ENCODE measurements at places on chromosomes 5 and 9.
A peak's percentile ranks its signal among the peaks of the same experiment; 100 is the strongest.

DNA sequence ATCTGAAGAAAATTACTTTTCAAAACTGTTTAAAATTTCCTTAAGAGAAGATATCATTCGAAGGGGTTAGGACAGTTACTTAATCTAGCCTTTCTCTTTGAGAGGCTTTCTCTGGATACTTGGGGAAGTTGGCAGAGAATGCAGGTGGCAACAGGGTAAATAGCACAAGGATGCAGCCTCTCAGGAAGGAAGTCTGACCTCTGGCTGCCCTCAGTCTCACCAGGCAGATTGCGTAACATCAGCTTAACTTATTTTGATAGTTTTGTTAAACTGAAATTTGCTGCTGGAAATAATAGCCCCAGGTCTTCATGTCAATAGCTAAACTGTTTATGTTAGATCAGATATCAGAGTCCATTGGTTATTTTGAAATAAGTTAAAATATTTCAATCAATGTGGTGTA is 20.4 kb downstream of the CCDC192 start:
- DNase-seq = no peak

DNA sequence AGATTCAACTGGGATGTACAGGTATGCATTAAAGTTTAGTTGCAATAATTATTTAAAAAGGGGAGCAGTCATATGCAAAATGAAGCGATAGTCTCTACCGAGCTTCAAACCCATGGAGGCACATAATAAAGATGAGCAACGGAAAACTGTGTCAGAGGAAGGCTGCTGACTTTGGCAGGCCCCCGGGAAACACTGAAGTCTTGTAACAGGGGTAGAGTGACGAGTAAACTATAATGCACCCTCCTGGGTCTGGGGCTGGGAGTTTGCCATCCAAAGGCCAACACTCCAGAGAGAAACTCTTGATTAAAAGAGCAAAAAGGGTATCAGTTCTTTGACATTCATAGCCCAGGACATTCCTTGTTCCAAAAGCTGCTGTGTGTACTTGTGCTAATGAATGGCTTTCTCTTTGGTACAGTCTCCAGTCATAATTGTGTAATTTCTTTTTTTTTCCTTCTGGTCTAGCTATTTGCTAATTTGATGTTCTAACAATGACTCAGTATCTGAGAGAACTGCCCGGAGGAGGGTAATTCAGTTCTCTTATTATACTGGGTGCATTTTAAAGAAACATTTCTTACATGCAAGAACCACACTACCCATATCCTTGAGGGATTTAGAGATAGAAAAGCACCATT is 59.2 kb downstream of the TNC start:
- no peak for DNase-seq

DNA sequence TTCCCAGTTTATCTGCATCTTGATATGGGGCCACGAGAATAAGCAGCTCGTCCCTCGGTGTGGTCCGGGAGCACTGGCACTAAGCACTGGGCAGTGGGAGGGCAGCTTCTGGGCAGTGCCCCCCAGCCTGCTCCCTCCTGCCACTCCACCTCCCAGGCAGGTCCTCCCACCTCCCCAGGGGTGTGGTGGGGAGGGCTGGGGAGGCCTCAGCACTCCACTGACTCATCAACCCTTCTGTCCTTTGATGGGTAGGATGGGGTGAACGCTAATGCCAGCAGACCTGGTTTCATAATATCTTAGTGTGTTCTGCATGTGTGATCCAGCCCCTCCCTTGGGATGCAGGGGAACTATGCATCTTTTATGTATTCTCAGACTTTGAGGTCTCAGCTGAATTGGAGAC is 62.2 kb upstream of the GNE start:
- no peak for DNase-seq

- DNase-seq = no peak
These were observed 31.0 kb downstream of the SNX18 start for GRCh38 chr5:54548565-54548964.

GRCh38 chr9:129280236-129280622 is 102.2 kb upstream of the IER5L start:
- no peak for DNase-seq

- no peak for DNase-seq
These were observed 193.2 kb downstream of the MAST4 start for GRCh38 chr5:66789434-66789833.

GRCh38 chr9:88998503-88998902 is 7.2 kb downstream of the S1PR3 start:
- DNase-seq = no peak

GRCh38 chr5:148343046-148343407 is 7.7 kb downstream of the SPINK9 start:
- DNase-seq = no peak

DNA sequence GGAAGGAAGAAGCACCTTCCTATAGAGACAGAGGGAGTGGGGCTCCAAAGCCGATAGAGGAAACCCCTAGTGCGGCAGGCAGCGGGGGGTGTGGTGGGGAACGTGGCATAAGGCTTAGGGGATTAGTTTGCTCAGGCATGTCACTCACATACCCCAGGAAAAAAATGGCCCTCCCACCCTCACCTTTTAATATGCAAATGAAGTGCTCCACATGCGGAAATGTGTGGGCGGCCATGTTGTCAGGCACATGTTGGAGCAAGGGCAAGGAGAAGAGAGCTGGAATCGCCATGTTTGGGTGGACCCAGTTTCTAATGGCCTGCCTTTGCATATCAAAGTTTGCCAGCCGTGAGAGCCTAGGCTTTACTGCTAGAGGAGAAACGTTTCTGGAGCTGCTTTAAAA is 758.8 kb downstream of the NR2F1-AS1 start:
- no peak for DNase-seq

GRCh38 chr5:171488876-171489275 is 69.4 kb downstream of the FGF18 start:
- DNase-seq = no peak

GRCh38 chr9:20197976-20198685 is 409.3 kb upstream of the SLC24A2 start:
- peak; percentile 5 for DNase-seq

DNA sequence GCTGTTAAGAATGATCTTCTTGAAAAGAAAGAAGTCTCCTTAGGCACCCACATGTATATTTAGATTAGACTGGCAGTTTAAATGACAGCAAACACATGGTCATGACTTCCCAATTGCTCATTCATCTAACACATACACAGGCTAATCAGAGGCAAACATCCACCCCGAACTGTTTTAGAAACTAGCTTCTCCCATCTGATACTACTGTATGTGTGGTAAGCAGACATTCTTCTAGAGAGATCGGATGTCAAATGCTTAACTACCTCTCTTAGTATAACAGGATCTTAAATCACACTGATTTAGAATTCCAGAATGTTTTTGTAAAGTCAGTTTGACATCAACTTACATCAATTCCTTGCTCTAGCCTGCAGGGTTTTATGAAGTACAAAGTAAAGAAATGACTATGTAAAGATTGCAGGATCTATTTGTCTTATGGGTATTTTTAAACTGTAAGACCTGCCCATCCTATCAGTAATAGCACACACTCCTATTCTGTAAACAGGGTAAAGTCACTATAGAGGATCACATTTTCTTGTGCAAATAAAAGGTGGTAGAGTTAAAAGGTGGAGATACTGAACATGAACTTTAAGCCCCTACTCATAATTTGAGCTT is 239.7 kb downstream of the MLLT3 start:
- no peak for DNase-seq

DNA sequence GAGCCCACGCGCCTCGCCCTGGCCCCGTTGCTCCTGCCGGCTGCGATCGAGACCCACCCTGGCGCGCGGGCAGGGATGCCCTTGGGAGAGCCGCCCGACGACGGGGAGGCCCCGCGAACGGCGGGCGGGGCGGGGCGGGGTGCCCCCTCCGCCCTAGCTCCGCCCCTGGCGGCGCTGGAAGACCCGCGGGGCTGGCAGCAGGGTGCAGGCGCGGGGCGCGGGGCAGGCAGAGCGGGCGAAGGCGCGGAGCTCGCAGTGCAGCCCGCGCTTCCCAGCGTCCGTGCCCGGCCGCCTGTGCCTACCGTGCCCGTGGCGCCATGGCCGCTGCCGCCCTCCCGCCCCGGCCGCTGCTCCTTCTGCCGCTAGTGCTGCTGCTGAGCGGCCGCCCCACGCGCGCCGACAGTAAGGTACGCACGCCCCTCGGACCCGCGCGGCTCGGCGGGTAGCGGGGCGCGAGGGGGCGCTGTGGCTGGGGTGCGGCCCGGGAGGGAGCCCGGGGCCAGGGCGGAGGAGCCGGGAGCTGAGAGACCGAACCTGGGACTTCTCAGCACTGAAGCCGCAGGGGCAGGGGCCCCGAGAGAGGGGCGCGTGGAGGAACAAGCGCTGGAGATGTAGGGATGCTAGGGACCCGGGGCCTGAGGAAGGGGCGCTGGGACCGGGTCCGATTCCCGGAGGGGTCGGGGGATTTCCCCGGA is at the start of gene OLFML2A:
Gene OLFML2A (plus strand): TSS at position 180 of the 695 bp plus-strand sequence. CDS start 138 bp downstream, at position 318.
- peak; percentile 71 for DNase-seq

- peak; percentile 42 for DNase-seq
These were observed 26.2 kb downstream of the CARNMT1 start for GRCh38 chr9:75001719-75002421.

DNA sequence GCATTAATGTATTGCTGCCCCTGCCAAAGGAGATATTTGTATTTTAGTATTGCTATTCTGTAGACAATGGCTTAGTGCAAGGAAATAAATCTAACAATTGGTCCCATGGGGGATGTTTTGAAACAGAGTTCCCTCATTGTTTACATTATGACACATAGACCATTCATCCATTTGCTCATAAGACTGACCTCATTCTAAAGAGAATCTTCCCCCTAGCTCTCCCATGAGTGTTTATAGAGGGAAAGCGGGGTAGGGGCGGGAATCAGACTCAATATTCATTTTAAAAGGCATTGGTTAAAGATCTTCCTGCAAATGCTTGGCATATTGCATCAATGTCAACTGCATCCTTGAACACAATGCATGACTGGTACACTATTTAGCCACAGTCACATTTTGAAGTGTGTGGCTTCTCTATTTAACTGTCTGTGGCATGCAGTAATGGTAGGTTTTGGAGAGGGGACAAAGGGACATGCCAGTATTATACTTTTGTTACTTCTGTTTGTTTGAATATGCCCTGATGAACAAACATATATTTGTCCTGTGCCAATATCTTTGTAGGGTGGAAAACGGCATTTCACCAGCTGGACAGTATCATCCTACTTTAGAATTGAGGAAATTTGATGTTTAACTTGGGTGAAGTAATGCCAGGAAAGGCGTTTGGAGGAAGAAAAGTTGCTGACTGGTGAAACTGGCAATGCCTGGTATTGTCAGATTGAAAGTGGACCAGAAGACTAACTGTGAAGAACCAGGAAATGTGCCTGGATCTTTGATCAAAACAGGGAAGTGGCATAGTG is 84.1 kb upstream of the MEGF10 start:
- DNase-seq = no peak

GRCh38 chr5:35009657-35010056 is 38.1 kb downstream of the AGXT2 start:
- no peak for DNase-seq

DNA sequence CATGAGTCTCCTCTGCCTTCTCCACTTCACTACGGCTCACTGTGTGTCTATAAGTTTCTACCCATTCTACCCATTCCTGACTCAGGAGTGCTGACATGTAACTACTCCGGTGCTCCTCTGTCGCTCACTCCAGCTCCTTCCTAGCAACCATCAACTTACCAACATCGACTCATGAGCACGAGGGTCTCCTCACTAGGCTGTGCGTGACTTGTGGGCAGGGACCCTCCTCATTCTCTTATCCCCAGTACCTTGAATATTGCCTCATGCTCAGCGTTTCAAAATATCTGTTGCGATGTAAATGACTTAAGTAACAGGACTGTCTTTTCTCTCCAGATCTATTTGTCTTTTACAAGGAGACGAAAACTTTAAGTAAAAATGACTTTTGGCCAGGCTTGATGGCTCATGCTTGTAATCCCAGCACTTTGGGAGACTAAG is 73.1 kb downstream of the BASP1 start:
- no peak for DNase-seq

DNA sequence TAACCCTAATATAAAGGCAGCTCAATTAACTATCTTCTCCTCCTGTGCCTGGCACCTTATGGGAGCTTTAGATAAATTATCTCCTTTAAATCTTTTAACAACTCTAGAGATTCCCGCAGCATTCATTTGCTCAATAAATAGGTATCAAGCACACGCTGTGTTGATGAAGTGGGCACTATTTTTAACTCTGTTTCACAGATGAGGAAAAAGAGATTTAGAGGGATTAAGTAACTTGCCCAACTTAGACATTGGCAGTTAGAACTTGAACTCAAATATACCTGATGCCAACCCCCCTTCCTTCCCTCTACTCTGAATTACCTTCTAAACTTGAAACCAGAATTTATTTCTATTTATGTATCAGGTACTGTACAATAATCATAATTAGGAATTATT is 112.4 kb downstream of the SH3TC2 start:
- DNase-seq = no peak

Data from right kidney (tissue), 9 donors.